ENCODE measurements at places on chromosomes 7 and 10.

- no peak for DNase-seq
These were observed 32.5 kb downstream of the BMPER start for GRCh38 chr7:33937871-33938270.

DNA sequence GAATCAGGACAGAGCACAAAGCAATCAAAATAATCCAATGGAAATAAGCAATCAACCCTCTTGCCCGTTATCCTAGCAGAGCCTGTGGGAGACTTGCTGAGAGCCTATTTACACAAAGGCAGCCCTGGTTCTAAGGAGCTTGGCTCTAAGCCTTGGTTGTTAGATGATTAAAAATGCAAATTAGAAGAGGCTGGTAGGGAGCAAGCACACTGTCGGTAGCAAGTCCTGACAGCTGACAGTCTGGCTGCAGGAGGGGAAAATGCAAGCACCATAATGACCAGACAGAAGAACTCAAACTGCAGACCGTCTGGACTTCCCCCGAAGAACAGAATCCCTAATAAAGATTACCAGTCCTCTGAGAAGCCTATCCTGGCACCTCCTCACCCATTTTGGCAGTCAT lies 131.8 kb upstream of the CTTNBP2 start:
- no peak for DNase-seq

DNA sequence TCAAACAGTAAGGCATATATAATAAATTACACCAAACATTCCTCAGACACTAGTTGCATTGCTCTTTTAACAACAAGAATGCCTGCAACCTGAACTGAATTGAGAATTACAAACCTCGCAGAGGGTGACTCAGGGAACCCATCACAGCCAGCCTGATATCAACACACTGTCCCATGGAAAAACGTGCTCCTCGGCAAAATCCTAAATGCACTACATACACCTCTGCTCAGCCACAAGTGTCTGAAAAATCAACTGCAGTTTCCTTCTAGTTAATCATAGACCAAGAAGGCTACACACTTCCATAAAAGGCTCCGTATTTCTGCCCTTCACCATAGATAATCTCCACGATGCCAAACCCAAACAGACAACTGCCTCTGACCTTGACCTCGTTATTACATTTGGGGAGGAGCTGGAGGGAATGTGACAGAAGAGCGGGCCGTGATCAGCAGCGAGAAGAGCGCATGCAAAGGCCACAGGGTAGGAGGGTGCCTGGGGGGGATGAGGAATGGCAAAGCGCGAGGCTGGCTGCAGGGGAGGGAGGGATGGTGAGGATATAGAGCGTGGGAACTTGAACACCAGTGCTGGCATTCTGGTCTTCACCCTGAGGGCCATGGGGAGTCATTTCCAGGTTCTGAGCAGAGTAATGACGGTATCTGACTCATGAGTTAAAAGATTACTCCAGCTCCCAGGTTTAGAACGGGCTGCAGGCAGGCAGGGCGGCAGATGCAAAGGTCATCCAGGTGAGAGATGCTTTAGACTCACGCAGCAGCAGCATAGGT lies 201.9 kb upstream of the FRMD4A start:
- DNase-seq: no peak

DNA sequence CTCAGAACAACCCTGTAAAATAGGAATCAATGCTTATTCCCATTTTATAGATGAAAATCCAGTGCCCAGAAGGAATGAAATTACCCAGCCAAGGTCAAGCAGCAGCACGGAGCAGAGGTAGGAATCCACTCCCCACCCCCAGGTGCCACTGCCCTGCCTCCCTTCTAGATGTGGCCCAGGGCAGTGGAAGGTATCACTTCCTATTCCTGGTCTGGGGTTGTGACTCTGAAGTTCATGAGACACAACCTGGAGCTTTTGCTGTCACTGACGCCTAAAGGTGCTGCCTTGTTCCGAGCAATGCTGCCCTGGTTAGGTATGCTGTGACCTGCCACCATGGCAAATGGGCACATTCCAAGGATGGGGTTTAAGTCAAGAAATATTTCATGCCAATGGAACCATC lies 53.6 kb downstream of the PIK3AP1 start:
- DNase-seq: no peak

GRCh38 chr10:30630571-30630970 lies 1.0 kb upstream of the LYZL2 start:
- no peak for DNase-seq

- DNase-seq: no peak
These were observed 580.9 kb downstream of the GLRX3 start for GRCh38 chr10:130717083-130717482.

DNA sequence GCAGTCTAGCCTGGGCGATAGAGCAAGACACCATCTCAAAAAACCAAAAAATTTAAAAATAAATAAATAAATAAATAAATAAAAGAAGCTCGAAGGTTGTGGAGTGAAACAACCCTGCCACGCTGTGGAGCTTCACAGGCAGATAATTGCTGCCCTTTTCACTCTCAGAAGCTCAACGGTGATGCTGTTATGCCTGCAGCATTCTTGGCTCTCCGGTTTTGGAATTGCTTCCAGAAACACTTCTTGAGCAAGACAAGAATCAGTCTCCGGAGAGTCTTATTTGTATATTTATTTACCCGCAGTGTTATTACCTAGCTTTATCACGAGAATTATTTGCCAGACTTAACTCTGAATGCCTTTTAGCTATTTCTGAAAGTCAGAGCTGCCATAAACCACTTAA lies 40.5 kb upstream of the UBE2H start:
- no peak for DNase-seq

DNA sequence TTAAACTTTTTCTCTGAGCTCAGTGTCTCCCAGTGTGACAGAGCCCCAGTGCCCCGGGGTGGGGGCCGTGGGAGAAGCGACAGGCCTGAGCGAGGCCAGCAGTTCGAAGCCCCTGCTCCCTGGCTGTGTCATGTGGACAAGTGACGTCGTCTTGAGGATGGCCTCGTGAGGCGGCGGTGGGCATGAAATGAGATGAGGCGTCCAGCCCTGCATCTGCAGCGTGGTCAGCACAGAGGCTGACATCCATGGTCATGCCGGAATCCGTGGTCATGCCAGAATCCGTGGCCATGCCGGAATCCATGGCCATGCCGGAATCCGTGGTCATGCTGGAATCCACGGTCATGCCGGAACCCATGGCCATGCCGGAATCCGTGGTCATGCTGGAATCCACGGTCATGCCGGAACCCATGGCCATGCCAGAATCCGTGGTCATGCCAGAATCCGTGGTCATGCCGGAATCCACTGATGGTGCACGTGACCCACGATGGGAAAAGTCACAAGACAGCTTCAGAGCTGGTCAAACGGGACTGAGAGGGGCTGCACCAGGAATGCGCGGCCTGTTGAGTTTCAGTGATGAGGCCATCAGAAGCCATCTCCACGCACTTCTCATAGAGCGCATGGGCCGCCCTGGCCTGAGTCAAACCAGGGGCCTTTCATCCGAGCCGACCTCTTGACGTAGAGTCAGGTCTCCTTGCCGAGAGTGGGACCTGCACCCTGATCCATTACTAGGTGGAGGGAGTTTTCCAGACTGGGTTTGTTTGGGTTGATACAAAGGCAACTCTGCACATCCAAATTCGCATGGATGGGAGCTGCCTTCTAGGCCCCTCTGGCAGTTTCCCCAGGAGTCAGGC lies 342.5 kb downstream of the PTPRN2 start:
- no peak for DNase-seq

- DNase-seq: no peak
These were observed 794.5 kb upstream of the IGFBP3 start for GRCh38 chr7:46715579-46715978.

DNA sequence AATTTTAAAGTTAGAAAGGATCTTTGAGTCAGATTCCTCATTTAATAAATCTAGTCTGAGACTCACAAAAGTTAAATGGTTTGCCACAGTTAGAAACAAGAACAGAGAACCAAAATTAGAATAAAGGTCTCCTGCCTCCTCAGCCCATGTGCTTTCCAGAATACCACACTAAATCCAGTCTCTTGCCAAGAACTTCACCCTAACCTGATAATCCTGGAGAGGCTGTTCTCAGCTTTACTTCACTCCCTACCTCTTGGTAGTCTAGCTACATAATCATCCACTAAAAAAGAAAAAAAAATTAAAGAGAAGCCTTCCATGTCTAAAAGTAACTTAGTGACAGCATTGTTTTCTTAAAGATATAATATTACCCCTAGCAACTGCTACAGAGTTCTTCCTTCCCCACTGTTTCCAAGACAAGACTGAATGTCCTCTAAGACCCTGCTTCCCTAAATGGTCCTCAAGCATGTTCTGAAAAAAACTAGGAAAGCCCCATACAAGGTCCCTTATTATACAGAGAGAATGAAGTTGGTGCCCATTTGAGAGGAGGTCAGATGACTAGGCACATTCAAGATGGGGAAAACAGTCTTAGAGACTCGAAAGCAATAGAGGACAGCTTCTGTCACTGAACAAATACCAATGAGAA lies 56.8 kb downstream of the ZNF438 start:
- DNase-seq: no peak

DNA sequence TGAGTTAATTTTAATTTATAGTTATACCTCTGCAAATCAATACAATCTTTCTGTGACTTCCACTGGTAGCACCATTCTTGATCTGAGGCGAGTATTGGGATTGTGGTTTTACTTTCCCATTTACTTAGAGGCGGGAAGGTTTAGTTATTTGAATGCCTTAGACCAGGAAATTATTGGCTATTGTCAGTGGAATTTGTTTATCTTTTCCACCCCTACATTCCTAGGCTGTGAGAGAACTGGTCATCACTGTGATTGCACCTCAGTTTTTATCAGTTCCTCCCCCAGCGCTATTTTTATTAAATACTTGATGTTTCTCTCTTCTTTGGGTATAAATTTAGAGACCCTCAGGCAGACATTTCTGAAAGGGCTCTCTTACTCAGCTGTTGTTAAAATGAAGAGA lies 29.9 kb downstream of the CDK14 start:
- DNase-seq: no peak

DNA sequence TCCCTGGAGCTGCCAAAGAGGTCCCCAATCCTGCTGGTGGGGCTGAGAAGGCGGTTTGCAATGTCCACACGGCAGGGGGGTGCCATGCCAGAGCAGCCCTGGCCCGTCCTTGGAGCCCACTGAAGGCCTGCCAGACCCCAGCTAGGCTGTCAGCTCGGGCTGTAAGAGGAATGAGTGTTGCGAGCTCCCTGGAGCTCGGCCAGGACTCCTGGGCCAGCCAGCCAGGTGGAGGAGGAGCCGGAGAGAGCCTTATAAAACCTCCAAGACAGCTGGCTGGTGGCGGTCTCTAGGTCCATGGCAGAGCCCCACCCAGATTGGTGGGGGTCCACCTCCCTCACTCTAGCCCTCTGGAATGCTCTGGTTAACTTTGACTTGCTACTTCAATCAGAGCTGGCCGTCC lies 55.1 kb upstream of the CALN1 start:
- DNase-seq: no peak

DNA sequence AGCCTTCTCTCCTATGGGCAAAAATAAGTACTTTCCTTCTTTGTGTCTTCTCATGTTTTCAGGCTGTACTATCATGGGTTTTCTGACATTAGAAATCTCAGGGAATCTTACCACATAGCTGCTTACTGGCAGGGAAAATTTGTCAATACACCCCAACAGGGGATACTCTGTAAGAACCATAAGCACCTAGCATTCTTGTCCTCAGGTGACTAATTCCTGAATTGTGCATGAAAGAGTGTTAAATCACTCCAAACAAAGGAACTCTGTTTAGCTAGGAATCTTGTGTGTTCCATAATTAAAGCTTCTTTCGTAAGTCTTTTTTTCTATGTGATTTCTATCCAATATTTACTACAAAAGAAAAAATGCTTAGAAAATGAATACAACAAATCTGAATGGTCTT lies 206.7 kb upstream of the POT1 start:
- no peak for DNase-seq

Measured in stimulated activated CD8-positive, alpha-beta memory T cell treated with anti-CD3 and anti-CD28 coated beads, Interleukin-4, amount 100 ng/mL, for 48 hours (primary cell).